ENCODE measurements at places on chromosomes 7 and 10.
A peak's percentile ranks its signal among the peaks of the same experiment; 100 is the strongest.

GRCh38 chr10:101123085-101123814 lies 7.8 kb upstream of the TLX1 start:
- no peak for DNase-seq

- no peak for DNase-seq
Observed at GRCh38 chr10:58066126-58066525, 201.6 kb downstream of the IPMK start.

- DNase-seq, result no peak
Observed at GRCh38 chr10:87804939-87805569, 13.0 kb downstream of the ATAD1 start.

GRCh38 chr7:41292487-41292886 lies 410.4 kb downstream of the INHBA start:
- DNase-seq, result no peak

DNA sequence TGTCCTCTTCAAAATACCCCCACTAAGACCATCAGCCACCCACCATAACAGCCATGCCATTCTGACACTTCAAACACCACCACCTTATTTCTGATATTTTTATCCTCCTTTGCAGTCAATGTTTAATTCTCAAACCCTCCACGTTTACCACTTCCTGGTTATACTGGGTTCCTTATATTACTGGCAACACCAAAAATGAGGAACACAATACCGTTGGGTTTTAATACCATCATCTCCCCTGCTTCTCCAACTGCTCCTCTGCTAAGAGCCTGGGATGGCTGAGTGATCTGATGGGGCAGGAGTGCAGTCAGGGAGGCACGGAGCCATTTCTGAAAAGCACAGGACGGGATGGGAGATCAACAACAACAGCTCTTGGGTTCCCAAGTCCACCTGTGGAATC lies 140.5 kb downstream of the CHCHD3 start:
- no peak for DNase-seq

GRCh38 chr7:131607291-131608115 lies 51.1 kb upstream of the PODXL start:
- no peak for DNase-seq

- peak; percentile 72 for DNase-seq
Observed at GRCh38 chr10:32367793-32368453, 21.0 kb upstream of the EPC1 start.

GRCh38 chr10:26950934-26951333 lies 90.2 kb upstream of the ABI1 start:
- no peak for DNase-seq

DNA sequence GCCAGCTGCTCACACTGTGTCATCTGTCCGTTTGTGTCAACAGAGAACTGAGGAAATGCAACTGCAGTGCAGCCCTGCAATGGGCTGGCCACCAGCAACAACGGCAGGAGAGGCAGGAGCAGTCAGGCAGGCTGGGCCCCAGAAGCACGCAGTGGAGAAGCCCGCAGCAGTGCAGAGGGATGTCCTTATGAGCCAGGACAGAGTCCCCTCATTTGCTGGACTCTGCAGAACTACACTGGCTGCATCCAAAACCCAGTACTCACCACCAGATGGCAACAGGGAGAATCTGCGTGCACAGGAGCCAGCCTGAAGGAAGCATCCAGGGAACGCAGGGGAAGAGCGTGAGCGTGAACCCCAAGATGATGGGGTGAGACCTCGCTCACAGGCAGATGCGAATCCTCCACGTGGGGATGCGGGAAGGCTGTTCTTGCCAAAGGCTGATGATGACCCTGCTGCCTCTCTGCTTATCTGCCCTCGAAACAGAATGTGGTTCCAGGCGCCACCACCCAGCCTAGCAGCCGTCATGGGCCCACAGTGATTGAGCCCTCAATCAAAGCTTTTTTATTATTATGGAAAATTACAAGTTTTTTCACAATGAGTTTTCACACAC lies 232.1 kb downstream of the PTPRN2 start:
- DNase-seq, result peak; percentile 43

DNA sequence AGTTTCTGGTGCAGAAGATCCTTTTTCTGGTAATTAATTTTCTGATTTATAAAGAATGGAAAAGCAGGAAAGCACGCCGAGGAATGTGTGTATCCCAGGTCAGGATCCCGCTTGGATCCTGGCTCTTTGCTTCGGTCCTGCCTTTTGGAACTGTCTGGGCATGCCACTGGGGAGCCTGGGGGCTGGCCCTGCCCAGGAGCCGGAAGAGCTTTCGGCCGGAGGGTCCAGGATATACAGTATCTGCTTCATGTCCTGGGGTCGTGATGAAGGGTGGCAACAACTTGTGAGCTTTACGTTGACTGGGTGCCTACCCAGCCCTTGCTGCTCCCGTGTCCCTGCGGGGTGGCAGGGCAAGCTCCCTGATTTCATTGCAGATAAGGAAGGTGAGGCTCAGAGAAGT lies 2.4 kb downstream of the SH2D4B start:
- DNase-seq, result peak; percentile 53

DNA sequence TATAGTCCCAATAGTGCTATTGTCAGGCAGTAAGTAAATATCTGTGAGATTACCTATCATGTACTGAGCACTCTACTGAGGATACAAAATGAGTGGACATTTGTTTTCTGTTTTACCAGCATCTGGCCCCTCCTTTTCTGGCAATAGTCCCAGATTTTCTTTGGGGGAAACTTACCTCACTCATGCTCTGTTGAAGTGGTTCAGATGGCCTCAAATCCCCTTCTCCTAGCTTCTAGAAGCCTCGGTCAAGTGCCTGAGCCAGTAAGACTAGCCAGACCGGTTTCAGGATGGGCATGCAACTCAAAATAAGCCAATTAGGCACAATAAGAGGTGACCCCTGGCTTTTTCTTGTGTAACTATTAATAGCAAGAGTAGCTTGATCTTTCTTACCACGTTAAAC lies 19.7 kb downstream of the TRDMT1 start:
- no peak for DNase-seq

DNA sequence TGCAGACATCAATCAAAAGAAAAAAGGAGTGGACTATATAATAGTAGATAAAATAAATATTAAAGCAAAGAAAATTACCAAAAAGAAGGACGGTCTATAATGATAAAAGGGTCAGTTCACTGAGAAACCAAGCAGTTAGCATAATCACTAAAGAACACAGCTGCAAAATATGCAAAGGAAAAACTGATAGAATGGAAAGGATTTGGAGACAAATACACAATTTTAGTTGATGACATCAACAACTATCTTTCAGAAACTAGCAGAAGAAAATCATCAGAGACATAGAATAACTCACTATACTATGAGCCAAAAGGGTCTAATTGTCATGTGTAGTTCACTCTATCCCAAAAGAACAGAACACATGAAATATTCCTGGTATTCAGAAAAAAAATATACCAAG lies 316.4 kb upstream of the IGFBP3 start:
- DNase-seq, result no peak

GRCh38 chr7:20220921-20221547 lies 3.9 kb upstream of the MACC1 start:
- no peak for DNase-seq

GRCh38 chr10:103885617-103886016 lies 30.2 kb upstream of the SH3PXD2A start:
- no peak for DNase-seq

DNA sequence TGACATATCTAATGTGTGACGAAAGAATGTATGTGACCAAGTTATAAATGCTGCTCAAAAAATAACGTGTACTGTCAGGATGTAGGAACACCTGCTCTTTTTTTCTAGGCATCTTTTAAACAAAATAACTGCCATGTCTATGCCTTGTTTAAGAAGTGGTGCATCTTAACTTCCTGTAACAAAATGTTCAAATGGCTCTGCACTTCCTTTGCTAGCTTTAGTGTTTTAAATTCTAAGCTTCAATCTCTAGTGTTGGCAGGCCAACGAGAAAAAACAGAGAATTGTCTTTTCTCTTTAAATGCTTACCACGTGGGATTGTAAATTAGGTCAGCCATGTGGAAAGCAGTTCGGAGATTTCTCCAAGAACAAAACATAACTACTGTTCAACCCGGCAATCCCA lies 14.6 kb upstream of the PDSS1 start:
- DNase-seq, result no peak

DNA sequence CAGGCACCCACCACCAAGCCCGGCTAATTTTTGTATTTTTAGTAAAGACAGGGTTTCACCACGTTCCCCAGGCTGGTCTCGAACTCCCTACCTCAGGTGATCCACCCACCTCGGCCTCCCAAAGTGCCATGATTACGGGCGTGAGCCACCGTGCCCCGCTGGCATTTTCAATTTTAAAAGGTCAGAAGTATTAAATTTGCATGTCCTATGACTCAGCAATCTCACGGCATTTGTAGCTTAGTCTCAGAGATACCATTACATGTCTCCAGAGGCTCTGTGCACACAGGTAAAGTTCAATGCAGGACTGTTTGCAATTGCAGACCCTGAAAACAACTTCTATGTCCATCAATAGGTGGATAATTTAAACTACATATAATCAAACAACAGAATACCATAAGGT lies 99.2 kb downstream of the DLG5 start:
- no peak for DNase-seq

DNA sequence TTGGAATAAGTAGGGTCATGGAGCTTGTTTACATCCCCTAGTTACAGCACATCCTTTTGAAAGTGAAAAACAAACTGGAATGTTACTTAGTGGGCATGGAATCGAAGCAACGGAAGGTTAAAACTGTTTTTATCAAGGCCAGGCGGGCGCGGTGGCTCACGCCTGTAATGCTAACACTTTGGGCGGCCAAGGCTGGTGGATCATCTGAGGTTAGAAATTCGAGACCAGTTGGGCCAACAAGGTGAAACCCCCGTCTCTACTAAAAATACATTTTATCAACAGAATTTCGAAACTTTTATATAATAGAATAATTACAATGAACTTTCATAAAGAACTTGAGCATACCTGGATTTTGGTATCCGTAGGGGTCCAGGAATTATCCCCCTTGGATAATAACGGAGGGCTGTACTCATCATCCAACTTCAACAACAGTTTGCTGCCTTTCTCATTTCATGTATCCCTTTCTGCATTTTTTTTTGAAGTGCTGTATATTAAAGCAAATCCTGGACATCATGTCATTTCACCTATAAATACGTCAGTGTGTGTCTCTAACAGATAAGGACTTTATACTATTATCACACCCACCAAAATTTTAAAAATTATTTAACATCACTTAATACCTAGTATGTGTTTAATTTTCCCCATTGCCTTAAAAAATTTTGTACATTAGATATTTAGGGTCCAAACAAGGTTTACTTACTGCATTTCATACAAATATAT lies 1.3 kb upstream of the TMED4 start:
- no peak for DNase-seq

DNA sequence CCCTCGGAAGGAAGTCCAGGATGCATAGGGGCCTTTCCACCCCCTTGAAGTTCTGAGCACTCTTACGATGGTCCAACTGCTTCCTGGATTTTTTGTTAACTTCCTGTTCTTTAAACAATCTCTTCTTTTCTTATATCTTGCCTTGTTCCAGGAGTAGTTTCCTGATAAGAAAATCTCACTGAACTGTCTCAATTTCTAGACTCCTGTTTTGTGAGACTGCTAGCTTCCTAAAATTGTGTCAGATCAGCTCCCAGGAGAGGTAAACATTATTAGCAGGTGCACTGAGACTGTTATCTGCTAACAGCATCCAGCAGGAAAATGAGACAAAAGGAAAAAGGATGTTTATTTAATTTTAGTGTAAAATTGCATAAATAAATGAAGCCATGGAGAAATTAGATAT lies 106.2 kb upstream of the PITRM1 start:
- DNase-seq, result no peak

DNA sequence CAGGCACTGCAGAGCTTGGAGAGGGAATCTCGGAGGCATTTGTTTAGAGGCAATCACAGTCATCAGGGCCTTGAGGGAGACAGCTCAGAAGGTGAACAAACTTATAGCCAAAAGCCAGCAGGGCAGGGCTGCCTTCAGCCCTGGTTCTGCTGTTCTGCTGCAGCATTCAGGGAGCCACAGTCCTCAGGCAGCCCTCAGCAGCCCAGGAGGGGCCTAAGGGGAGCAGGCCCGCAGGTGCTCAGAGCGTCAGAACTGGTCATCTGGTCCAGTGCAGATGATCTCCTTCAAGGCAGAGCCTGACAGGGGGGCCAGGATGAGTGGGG lies 84.7 kb downstream of the ARHGAP22 start:
- no peak for DNase-seq

DNA sequence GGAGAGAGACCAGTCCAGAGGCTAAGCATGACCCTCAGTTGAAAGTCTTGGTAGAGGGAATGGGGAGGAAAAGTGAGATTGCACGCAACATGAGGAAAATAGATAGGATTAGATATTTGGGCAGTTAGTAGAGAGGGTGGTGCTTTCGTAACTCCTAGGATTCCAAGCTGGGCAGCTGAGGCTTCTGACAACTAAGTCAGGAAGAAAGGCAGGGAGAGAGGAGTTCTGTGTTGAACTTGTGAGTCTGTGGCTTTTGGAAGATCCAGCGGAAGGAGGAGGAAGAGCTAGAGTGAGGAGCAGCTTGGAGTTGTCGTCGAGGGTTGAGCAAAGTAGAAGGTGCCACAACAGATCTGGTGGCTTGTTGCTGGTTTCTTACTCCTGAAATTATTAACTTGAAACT lies 21.8 kb downstream of the CUL1 start:
- no peak for DNase-seq

DNA sequence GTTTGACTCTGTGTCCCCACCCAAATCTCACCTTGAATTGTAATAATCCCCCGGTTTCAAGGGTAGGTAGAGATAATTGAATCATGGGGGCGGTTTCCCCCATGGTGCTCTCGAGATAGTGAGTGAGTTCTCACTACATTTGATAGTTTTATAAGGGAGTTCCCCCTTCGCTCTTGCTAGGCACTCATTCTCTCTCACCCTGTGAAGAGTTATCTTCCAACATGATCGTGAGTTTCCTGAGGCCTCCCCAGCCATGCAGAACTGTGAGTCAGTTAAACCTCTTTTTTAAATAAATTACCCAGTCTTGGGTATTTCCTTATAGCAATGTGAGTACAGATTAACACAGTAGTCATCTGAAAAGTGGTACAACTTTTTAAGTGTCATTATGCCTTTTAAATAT lies 913.5 kb upstream of the LRRN3 start:
- DNase-seq, result no peak

DNA sequence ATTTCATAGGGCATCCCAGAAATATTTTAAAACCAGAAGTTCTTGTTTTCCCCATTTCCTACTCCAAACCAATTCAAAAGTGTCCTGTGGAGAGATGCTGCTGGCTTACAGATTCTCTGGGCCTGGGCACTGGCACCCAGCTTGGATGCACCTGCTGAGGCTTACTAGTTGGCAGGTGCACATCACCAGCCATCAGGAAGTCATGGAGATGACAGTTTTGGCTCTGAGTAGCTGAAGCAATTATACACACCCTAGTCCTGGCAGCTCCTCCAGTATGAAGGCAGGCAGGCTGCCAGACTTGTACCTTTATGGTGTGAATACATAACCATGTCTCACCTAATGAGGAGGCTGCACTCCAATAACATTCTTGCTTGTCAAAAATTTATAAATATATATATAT lies 276.6 kb upstream of the GHITM start:
- DNase-seq, result no peak

Data from right atrium auricular region (tissue), 2 donors.